GOT3 (cell line): ENCODE measurements at places on chromosomes 3 and 15.

DNA sequence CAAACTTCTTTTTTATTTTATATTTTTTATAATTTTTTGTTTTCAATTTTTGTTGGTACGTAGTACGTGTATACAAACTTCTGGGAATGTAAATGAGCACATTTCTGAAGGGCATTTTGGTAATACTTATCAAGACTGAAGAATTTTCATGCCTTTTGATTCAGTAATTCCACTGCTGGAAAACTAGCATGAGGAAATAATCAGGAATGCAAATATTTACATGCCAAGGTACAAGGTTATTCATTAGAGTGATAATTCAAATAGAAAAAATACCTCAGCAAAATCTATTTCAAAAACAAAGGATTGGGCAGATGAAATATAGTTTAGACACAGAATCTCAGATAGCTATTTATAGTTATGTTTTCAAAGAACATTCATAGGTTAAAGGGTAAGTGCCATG is 128.7 kb downstream of the DMXL2 start:
- no peak for DNase-seq

DNA sequence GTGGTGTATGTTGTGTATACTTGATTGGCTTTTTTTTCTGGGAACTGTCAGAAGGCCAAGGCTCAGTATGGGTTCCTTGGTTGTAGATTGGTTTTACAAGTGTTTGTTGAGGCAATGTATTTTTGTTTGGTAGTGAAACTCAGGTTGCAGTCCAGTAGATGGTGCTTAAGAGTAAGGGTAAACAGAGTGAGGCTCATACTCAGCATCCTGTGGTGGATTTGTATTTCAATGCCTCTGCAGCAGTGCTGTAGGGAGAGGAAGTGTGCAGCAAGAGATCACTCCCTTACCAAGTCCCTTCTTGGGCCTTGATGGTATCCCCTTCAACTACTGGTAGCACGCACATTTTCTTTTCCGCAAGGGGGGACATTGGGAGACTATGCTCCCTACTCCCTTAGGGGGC is 428.5 kb upstream of the CNTN3 start:
- no peak for DNase-seq

DNA sequence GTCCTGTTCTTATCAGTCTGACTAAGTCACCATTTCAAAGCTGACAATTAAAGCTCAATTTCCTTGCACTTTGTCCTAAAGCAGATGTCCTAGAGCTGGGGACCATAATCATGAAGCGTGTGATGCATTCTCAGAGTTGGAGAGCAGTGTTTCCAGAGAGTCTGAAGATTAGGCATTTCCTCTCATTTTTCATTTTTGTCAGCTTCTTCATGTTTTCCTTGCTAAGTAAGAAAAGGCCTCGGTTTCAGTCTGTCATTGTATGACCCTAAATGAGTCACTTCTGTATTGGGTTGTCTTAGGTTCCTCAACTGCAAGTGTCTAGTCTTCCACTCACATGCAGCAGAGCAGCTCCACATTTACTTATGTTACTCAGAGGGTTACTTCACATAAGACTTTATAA is 257.2 kb upstream of the TPRG1 start:
- DNase-seq = no peak

- no peak for DNase-seq
Observed at GRCh38 chr3:126113238-126113555, 29.3 kb upstream of the SLC41A3 start.

- peak; percentile 51 for DNase-seq
Observed at GRCh38 chr15:99059010-99059981, 45.6 kb upstream of the SYNM start.

- DNase-seq = no peak
Observed at GRCh38 chr15:69127306-69127705, 33.1 kb upstream of the GLCE start.

DNA sequence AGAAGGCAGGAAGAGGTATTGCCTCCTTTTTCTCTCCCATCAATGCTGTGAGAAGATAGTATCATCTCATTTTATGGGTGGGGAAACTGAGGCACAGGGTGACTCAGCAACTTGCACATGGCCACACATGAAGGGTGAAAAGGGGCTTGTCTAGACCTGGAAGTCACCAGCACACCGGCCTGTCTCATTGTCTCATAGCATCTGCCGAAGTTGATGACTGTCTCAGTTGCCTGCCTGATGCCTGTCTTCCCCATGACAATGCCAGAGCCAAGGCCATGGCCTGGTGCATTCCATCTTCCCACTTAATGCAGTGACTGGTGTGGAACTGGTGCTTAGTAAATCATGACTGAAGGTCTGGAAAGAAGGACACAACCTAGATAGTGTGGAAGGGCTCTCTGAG is 27.9 kb upstream of the PRR23E start:
- DNase-seq = no peak

GRCh38 chr15:94196531-94196930 is 34.8 kb upstream of the MCTP2 start:
- no peak for DNase-seq

GRCh38 chr3:61015408-61015807 is 235.8 kb downstream of the FHIT start:
- DNase-seq = no peak

GRCh38 chr3:191339316-191339917 is 9.1 kb upstream of the UTS2B start:
- no peak for DNase-seq

- DNase-seq = no peak
Observed at GRCh38 chr3:55144015-55144673, 216.3 kb upstream of the LRTM1 start.

DNA sequence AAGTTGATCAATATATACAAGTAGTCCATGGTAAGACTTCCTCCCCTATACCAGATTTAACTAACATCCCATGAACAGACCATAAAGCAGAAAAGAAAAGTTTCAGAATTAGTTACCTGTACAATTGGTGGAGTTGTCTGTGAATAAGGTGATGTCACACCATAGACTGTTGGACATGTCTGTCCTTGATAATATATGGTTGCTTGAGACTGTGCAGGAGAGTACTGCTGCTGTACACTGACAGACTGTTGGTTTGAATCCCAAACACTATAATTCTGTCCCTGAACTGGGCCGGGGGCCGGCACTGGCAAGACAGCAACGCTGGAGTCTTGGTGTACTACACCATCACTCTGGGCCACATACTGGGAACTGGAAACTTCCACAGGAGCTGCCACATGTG is 77.2 kb downstream of the NBEAL2 start:
- DNase-seq = no peak

GRCh38 chr3:122586098-122586497 is 8.6 kb downstream of the PARP15 start:
- no peak for DNase-seq

DNA sequence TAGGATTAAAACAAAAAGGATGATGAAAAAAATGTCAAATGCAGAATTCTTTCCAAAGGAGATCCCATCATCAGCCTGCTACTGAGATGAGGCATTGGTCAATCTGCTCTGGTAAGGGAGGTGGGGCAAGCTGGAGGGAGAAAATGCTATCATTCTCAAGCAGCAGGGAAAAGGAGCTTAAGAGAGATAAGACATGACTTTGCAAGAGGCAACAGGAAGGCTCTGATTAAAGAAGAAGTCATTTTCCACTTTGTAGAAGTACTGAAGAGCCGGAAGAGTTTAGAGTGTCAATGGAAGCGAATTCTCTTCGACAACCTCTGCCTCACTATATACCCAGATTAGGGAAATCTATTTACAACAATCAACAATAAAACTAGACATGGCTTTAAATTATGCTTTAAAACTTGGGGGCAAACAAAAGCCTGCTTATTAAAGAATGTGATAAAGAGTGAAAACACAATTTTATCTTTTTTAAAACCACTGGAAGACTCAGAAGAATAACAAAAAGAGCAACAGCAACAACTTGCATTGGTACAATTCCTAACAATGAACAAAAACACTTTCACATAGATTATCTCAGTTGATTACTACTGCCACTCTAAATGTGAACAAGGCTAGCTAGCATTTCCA is 81.8 kb upstream of the NANOGP8 start:
- no peak for DNase-seq

GRCh38 chr15:40047415-40048210 is 8.6 kb upstream of the SRP14 start:
- no peak for DNase-seq

DNA sequence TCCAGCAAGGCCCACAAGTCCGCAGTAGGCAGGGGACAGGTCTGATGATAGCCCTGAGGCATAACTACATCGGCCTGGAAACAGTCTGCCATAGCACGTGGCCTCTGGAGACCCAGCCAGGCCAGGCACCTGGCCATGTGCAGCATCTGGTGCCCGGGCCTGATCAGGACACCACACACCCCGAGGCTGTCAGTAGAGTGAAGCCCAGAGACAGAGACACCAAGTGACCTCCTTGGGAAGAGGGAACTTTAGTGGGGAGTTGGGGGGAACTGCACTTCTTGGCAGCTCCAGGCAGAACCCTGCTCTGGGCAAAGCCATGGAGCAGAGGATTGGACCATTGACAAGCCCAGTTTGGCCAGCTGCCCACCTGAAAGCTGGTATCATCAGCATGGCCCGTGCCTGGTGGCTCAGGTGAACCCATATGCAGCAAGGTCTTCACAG is 1.2 kb downstream of the SHISA5 start:
- no peak for DNase-seq

- no peak for DNase-seq
Observed at GRCh38 chr3:107368654-107369398, 8.4 kb upstream of the CCDC54 start.
